COLO829 (cell line): ENCODE measurements at places on chromosomes 13 and 19.

DNA sequence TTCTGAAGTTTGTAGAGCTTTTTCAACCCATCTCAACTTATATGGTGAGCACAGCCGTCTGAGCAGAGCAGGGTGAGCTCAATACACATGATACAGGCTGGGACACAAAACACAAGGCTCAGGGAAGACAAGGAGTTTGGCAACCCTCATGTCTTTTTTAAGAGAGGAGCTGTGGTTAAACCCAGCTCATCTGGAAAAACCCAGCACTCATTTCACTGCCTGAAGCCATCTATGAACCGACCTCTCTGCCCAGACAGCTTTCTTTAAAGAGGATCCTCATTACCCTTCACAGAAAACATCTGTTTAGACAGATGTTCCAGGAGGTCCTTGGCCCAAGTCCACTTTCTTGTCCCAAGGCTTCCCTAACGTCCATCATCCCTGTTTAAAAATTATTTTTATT, 170.0 kb upstream of the TSHZ3 start:
- DNase-seq: no peak

- no peak for DNase-seq
Observed at GRCh38 chr19:9967326-9967725, 31.0 kb upstream of the OLFM2 start.

- no peak for DNase-seq
Observed at GRCh38 chr19:49556412-49557398, 23.7 kb downstream of the NOSIP start.

DNA sequence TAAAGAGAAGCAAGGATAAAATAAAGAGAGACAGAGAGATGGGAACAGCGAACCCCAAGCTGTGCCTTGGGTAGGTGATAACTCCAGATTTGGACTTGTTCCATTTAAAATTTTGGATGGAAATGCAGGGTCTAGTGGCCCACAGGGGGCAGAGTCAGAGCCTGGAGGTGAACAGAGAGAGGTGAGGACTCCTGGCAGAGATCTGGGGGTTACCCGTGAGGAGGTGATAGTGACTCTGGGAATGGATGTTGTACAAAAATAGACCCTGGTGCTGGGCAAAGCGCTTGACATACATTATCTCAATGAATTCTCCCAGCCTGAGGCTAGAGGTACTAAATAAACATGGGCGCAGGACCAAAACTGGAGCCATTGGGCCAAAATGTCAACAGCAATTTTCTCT, 14.3 kb upstream of the DHRS12 start:
- no peak for DNase-seq

GRCh38 chr19:1648920-1649541, 3.4 kb downstream of the TCF3 start:
- no peak for DNase-seq

DNA sequence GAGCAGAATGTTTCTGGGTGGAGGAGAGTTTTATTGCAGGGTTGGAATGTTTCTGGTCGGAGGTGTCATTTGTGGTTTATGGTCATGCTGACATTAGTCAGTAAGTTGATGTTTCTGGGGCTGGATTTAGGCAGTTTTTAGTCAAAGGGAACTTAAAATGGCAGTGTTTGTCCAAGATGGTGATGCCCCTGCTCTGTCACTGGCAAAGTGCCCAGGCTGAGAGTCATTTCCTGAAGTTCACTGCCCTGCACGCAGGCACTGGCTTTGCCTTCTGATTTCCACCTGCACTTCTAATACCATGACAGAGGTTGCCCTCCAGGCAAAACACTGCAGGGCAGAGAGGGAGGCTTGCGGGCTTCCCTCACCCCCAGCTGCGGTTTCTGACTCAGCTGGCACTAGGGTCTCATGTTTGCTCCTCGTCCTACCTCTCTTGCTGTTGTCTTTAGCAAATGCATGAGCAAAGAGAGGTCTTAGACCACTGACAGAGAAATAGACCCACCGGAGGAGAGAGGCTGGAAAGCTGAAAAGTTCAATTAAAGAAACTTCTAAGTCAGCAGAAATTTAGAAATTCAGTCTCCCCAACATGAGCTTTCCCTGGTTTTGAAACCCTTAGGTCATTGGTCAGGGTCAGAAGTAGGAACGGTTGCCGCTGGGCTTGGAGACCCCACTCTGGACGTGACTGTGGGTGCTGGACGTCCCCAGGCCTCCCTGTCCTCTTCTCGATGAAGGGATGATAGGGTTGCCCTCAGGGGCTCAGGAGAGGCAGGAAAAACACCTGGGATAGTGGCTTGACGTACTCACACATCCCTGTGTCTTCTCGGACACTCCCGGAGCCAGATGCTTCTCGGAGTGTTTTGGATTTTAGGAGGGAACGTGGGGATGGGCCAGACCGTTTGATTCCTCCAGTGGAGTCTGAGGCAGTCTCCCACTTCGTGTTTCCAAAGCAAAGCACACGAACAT, 26.3 kb downstream of the TMEM255B start:
- DNase-seq: peak; percentile 75

- DNase-seq: no peak
Observed at GRCh38 chr13:70171151-70171550, 62.9 kb upstream of the KLHL1 start.

DNA sequence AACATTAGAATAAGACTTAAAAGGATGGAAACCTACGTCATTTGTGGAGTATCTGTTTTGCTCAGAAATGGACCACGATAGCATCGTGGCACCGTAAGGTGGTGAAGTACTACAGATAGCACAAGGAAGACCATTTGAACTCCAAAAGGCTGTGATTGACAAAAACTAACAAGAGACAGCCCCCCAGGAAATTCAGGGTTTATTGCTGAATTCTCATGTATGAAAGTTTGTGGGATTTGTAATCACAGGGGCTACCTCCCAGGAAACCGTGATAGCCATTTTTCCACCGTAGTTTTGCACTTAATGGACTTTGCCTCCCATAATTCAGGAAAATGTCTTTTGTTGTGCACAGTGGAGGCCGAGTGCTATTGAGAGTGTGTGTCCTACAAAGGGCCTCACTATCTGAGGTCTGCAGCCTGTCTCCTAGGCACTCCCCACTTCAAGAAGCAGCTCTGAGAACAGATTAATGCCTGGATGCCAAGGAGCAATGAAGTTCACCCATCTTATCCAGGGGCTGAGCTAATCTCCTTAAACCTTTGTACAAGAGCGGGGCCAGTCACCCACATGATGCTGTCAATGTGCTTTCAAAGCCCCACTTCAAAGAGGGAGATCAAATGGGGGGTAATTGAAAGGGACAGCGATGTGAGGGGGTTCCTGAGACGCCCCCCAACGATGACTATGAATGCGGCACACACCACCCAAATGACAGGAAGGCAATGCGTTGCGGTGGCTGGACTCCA, 182.6 kb downstream of the COL4A1 start:
- DNase-seq: no peak

GRCh38 chr13:94800423-94800822, 88.1 kb upstream of the SOX21 start:
- no peak for DNase-seq

GRCh38 chr13:85260896-85261295, 538.3 kb downstream of the SLITRK6 start:
- DNase-seq: no peak

DNA sequence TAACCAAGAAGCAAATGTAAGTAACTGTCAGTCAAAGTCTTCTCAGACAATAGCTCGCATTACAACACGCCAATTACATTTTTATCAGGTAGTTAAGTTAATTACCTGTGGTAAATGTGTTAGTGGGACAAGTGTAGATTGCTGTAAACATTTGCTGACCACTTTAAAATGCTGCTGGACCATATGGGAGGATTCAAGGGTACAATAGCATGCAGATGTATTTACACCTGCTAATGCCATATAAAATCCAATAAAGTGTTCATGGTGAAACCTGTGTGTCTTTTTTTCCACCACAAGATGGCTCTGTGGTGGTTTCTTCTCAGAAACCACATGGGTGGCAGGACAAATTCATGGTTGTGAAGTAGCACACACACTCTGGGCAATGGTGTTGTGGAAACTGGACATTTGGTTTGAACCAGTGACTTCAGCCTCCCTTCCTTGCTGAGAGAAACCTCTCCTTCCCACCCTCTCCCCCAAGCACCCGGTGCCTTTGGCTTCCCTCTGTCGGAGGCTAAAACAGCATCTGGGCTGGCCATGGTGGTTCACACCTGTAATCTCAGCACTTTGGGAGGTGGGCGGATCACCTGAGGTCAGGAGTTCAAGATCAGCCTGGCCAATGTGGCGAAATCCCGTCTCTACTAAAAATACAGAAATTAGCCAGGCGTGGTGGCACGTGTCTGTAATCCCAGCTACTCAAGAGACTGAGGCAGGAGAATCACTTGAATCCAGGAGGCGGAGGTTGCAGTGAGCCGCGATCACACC, 18.1 kb upstream of the GTF3A start:
- peak; percentile 50 for DNase-seq

DNA sequence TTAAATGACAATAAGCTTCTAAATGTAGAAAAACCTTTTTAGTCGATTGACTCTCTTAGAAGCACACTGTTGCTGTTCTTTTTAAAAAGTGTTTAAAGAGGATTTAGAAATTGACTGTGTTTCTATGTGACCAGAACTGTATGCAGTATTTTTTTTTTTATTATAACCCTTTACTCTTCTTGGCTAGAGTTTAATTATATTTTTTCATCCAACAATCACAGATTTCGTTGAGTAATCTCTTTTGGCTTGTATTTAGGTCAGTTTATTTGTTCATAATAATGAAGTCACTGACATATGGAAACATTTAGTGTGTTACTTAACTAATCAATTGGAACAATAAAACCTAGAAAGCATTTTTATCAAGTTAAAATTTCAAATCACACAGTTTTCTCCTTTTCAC, 19.9 kb downstream of the CSNK1A1L start:
- DNase-seq: no peak

GRCh38 chr13:51152701-51153100, 41.6 kb upstream of the C13orf42 start:
- DNase-seq: no peak
